CD4-positive, alpha-beta T cell treated with Interleukin-1 beta for 1 hour (primary cell): ENCODE measurements at places on chromosomes 6 and 20.

- no peak for DNase-seq
Observed at GRCh38 chr6:28771401-28772267, 152.2 kb downstream of the TRIM27 start.

GRCh38 chr6:126145351-126145750, 159.0 kb downstream of the TRMT11 start:
- no peak for DNase-seq

- no peak for DNase-seq
Observed at GRCh38 chr6:30600451-30600961, 16.5 kb downstream of the PPP1R10 start.

- DNase-seq, result no peak
Observed at GRCh38 chr6:113357041-113357440, 500.1 kb upstream of the MARCKS start.

DNA sequence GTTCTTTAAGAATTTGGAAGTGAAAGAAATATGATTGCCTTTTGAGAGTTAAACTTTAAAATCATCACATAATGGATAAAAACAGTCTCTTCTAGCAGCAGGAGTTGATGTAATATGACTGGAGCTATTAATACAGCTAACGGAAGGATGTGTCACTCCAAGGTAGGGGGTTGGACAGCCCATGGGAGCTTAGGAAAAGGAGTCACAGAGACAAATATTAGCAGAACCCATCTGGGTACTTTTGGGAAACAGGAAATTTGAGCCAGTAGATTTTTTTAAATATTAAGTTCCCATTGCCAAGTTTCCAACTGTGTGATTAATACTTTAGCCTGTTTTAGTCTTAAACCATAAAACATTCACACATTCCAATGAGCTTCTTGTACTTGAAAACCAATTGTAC, 164.7 kb upstream of the RIMS1 start:
- DNase-seq, result no peak
